ENCODE measurements at places on chromosomes 5 and 9.
A peak's percentile ranks its signal among the peaks of the same experiment; 100 is the strongest.

GRCh38 chr9:69147041-69147834 is 26.8 kb upstream of the TJP2 start:
- DNase-seq, result peak; percentile 26

DNA sequence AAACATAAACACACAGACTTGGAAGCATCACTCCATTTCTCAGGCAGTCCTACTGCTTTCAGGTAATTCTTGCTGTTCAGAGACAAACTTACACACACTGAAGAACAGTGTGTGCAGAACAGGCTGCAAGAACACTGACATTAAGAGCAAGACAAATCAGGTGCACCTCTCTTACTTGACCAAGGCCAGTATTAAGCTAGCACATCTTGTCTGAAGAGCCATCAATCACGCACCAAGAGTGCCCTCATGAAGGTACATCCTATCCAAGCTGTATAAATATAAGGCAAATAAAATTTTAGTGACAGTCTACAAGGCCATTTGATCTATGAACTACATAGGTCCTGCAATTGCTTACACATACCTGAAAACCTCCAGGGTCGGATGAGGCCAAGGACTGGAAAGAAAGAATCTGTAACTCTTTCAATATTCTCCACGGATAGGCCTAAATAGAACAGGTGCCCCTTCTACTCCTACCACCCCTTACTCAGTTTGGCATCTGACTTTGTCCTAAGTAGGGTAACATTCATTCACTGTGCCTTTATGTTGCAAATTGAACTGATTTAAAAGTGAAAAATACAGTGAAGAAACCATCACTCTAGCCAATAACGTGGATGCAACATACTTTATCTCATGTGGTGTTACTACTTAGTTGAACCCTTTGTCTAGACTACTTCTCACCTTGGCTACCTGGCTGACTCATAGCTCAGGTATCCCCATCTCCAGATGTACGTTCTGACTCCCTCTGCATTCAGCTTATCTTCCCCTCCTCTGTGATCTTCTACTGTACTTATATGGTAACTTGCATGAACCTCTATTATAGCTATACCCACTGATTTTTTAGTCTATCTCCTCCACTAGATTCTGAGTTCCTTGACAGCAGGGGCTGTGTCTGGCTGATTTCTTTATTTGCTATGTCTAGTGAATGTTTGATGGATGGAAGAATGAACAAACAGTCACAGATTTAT is 256.3 kb downstream of the KIAA0825 start:
- DNase-seq, result no peak

- no peak for DNase-seq
Observed at GRCh38 chr9:14061936-14062585, 251.9 kb downstream of the NFIB start.

- DNase-seq, result no peak
Observed at GRCh38 chr5:108661590-108662219, 86.0 kb upstream of the FER start.

GRCh38 chr5:98933445-98934072 is 4.8 kb upstream of the CHD1 start:
- DNase-seq, result no peak

GRCh38 chr5:37054391-37054790 is 177.8 kb downstream of the NIPBL start:
- no peak for DNase-seq

- DNase-seq, result peak; percentile 27
Observed at GRCh38 chr5:175867587-175868347, 3.6 kb upstream of the CPLX2 start.

GRCh38 chr9:134404376-134405358 is 78.4 kb downstream of the RXRA start:
- no peak for DNase-seq

- DNase-seq, result no peak
Observed at GRCh38 chr5:54470677-54471076, 15.2 kb downstream of the HSPB3 start.

DNA sequence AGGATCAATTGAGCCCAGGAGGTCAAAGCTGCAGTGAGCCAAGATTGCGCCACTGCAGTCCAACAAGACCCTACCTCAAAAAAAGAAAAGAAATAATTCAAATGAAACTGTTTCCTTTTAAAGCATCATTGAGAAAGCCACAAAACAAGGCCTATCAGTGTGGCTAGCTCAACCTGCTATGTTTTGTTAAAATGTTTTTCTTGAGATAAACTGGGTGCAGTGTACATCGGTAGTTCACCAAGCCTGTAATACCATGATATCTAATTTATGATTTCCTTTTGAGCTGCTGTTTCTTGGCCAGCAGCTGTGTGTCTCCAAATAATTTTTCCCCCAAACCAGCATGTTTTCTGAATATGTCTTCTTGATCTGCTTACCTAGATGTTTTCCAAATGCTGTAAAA is 97.3 kb upstream of the GOLGA1 start:
- DNase-seq, result no peak

DNA sequence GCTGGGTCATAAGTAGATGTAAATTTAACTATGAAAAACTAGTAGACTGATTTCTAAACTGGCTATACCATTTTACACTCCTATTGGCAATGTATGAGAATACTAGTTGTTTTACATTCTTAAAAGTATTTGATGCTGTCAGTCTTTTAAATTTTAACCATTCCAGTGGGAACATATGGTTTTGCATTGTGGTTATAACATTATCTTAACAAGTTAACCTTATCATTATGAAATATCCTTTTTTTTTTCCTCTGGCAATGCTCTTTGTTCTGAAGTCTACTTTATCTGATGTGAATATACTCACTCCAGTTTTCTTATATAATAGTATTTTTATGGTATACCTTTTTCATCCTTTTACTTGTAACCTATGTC is 548.9 kb upstream of the CLINT1 start:
- DNase-seq, result no peak

DNA sequence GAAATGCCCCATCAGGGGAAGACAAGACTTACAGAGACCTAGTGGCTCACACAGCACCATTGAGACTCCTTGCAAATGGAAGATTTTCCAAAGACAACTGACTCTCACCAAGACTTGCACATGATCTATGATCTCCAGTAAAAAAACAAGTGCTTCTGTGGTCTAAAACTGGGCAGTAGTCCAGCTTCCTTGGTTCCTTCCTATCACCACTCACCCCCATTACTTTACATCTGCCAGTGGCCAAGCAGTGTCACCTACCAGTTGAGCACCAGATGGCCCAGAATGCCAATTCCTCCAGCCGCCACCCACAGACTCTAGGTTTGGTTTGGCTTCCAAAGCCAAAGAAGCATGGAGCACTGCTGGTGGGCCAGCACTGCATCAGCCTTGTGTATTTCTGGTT is 47.7 kb downstream of the SH3TC2 start:
- no peak for DNase-seq

DNA sequence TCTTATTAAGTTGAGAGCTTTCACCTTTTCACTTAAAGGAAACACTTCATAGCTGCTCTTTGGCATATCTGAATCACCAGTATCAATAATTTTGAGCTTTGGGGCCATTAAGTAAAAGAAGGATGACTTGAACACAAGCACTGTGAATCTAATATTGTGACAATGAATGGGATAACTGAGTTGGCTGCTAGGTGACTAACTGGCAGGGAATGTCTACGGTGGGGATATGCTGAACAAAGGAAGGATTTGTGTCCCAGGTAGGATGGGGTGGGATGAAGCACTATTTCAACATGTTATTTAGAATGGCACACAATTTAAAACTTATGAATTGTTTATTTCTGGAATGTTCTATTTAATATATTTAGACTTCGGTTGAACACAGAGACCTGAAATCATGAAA is 123.6 kb downstream of the TEX10 start:
- no peak for DNase-seq

- no peak for DNase-seq
Observed at GRCh38 chr5:176863041-176863764, 35.9 kb downstream of the HK3 start.

DNA sequence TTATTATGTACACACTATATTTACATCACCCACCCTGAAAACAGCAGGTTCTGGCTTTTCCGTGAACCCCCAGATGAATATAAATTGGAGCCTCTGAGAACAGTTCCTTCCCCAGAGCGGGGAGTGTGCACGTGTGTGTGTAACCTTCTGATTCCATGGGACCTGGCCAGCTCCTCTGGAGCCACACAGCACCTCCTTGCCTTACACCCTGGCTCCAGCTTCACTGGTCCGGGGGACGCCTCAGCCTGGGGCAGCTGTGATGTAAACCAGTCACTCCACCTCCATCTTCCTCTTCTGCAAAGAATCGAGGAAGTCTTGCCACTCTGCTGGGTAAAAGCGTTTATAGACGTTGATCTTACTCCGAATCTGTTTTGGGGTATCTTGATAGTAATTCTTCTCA is 4.4 kb downstream of the NOP16 start:
- DNase-seq, result no peak

GRCh38 chr9:33750839-33751339 is 44.5 kb upstream of the PRSS3 start:
- DNase-seq, result no peak

DNA sequence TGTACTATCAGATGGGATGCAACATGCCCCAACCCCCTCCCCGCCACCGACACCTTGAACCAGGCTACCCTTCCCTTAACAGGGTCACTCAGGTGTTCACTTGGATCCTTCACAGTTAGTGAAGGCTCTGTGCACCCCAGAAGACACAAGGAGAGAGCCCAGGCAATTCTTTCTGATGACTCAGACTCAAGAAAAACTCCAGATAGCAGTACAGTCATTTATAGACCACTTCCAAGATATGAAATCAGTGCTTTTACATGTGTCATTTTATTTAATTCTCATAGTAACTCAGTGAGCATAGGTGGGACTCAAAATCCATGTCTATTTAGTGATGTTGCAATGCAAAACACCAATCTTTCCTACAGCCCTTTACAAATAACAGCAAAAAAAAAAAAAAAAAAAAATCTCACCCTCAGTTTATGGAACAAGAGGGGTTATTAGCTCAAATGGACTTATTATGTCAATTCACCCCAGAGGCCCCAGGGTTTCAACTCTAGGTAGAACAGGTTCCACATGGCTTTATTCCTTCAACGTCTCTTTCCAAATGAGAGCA is 71.9 kb downstream of the FOXD1 start:
- no peak for DNase-seq

DNA sequence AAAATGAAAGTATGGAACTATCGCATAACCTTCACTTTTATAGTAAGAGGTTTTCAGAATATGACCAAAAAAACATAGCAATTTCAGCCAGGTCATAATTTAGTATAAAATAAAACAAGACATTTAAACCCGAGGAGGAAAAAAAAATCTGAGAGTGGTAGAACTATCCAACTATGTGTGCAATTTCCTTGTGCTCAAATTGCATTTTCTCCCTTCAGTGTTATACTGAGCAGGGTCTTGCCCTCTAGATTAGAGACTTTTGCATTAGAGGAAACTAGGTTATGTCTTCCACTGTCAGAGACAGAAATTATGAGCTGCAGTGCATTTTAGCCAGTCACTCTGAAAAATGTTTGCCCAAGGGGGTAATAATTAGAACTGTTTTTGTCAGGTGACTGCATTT is 330.6 kb downstream of the NR2F1-AS1 start:
- DNase-seq, result no peak

DNA sequence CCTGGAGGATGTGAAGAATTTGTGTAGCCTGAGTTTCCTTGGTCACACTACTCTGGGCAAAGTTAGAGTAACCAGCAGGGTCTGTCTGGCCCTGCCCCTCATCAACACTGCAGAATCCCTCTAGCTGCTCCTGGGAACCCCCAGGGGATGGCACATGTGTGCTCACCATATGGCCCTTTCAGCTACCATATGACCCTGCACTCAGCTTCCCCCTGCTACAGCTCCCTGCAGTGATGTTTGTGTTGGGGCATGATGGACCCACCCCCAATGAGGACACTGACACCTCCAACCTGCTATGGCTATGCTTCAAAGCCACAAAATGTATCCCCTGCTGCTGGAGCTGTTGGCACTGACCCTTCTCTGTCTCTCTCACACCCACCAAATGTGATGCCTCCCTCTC is 152.7 kb downstream of the SNX18 start:
- DNase-seq, result no peak

DNA sequence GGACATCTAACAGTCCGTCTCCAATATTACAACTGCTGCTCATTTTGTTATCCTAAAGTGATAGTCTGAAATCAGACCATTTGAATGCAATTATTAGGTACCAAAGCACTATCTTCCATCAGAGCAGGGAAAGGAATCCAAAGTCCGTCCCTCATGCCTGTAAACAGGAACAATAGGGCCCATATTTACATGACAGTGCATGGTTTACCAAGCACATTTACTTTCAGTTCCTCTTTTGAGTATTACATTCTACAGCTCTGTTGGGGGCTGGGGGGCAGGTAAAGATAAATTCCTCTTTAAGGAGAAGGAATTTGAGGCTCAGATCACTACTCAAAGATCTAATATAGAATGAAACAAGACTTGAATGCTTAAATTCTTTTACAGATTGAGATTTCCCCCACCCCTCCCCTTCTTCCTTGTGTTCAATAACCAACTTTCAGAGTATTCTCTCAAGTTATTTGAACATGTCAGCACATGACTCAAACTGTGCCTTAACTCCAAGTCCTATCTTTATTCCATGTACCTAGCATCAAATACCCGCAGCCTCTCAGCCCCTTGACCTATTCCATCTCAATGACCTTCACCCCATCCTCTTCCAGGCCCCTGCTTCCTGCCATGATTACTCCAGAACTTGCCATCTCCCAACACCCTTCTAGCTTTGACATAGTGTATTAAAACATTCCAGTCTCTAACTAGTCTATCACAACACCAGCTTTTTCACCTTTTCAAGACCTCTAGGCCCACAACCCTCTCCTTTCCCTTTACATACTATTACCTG is 71.0 kb downstream of the BRINP1 start:
- DNase-seq, result no peak

DNA sequence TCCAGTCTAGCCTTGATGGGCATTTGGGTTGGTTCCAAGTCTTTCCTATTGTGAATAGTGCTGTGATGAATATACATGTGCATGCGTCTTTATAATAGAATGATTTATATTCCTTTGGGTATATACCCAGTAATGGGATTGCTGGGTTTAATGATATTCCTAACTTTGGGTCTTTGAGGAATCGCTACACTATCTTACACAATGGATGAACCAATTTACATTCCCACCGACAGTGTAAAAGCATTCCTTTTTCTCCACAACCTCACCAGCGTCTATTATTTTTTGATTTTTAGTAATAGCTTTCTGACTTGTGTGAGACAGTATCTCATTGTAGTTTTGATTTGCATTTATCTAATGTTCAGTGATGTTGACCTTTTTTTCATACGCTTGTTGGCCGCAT is 1040.1 kb downstream of the MAT2B start:
- no peak for DNase-seq

- no peak for DNase-seq
Observed at GRCh38 chr9:34084562-34084961, 35.9 kb upstream of the UBAP2 start.

- no peak for DNase-seq
Observed at GRCh38 chr5:156949424-156949823, 13.6 kb downstream of the TIMD4 start.
